AG04450 (cell line): ENCODE measurements at places on chromosomes 2 and 18. TPM values are rescaled to one million over a fixed set of nuclear protein-coding genes. Genes with fewer than 3 reads are reported as not detected.
A peak's percentile ranks its signal among the peaks of the same experiment; 100 is the strongest.

FAM237A gene
- not detected in 2 replicates for polyA plus RNA-seq

DNA sequence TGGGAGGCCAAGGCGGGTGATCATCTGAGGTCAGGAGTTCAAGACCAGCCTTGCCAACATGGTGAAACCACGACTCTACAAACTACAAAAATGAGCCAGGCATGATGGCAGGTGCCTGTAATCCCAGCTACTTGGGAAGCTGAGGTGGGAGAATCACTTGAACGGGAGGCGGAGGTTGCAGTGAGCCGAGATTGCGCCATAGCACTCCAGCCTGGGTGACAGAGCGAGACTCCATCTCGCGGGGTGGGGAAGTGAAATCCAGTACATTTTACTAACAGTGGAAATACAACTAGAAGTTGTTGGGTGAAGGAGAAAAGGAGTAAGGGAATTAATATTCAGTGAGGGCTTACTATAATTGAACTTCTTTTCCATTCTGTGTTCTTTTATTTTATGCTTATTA lies 13.2 kb upstream of the ENOSF1 start:
- DNase-seq: no peak

TWIST2 gene
- polyA plus RNA-seq: 15.6 and 15.7 TPM in 2 replicates

ALPG gene
- not detected in 2 replicates for polyA plus RNA-seq

GRCh38 chr18:10798727-10799550 lies 273.1 kb downstream of the NAPG start:
- DNase-seq: no peak

FOXD4L1 gene
- 0.02 TPM in 1 of 2 replicates, not detected in the other for polyA plus RNA-seq

- no peak for DNase-seq
These were observed 167.5 kb downstream of the MCFD2 start for GRCh38 chr2:46748121-46748520.

GRCh38 chr2:179247318-179248023 lies 17.2 kb downstream of the SESTD1 start:
- no peak for DNase-seq

TTN gene
- 0.06 and 0.07 TPM in 2 replicates for polyA plus RNA-seq

DNA sequence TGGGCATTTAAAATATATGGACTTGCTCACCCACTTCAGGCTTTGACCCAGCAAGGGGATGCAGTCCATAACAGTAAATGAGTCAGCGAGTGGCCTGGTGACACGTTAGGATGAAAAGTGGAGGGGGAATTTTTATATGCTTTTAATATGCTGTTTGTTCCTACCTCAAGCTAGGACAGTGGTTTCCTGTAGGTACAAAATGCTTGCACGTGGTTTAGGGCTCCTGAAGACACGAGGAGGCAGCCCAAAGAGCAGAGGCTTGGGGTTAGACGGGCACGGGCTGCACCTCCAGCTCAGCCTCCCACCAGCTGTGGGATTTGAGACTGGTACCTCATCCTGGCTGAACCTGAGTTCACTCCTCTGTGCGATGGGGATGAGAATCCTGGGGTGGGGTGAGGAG lies 306.2 kb upstream of the CXCR4 start:
- no peak for DNase-seq

GRCh38 chr2:196987649-196988364 lies 61.3 kb upstream of the PGAP1 start:
- DNase-seq: peak; percentile 83

SRD5A2 gene
- polyA plus RNA-seq: not detected in 2 replicates

DNA sequence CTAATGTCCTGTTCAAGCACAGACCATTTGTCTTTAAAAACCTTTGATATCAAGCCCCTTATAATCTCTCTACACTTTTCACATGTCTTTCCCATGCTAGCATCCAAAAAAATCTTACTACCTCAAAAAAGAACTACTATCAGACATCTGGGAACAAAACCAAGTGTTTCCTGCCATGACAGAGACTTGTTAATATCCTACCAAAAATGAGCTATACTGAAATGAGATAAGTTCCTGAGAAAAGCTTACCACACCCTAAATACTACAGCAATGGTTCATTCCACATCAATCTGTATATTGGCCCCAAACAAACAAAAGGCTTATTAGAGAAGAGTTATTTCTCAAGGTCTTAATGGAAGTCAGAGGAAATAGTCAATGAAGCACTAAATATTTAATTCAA lies 230.1 kb downstream of the DYM start:
- no peak for DNase-seq

SLC19A3 gene
- polyA plus RNA-seq: not detected in 2 replicates
